GM12878 (cell line): ENCODE measurements at places on chromosomes 7 and 10.

DNA sequence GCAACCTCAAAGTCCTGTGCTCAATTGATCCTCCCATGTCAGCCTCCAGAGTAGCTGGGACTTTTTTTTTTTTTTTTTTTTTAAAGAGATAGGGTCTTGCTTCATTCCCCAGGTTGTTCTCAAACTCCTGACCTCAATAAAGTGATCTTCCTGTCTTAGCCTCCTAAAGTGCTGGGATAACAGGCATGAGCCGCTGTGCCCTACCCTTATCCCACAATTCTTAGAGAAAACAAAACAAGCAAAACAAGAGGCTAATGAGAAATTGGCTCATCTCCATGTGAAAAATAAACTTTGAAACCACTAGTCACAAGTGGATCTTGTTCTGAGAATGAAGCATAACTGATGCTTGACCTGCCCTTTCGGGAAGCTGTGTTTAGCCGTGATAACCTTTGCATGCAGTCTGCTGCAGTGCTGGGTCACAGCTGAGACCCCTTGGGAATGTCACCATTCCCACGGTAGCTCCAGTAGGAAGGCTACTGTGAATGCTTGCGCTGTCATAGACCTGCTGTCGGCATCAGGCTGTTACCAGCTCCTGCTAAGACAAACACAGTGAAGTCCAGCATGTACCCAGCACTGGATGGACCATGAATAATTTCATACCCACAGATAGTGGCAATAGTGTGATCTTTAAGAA is 290.7 kb upstream of the KIAA1217 start:
- no peaks in the 10 kb centered on the region for H3K36me3 ChIP-seq
- H3K4me1 ChIP-seq = no peaks in the 10 kb centered on the region
- H3K4me3 ChIP-seq = no peak overlapping the region
- DNase-seq = no peak
- no peaks in the 10 kb centered on the region for H3K27me3 ChIP-seq

- no peaks in the 10 kb centered on the region for H3K36me3 ChIP-seq
- H3K4me3 ChIP-seq = no peak overlapping the region
- DNase-seq = no peak
- H3K27ac ChIP-seq = no peak overlapping the region
Measured at GRCh38 chr7:128744366-128744905, 5.3 kb downstream of the CALU start.

- no peak for DNase-seq
- no peaks in the 10 kb centered on the region for H3K36me3 ChIP-seq
- no peak overlapping the region for H3K27ac ChIP-seq
- H3K4me3 ChIP-seq = no peak overlapping the region
Measured at GRCh38 chr10:44755481-44755880, 155.7 kb upstream of the TMEM72 start.

DNA sequence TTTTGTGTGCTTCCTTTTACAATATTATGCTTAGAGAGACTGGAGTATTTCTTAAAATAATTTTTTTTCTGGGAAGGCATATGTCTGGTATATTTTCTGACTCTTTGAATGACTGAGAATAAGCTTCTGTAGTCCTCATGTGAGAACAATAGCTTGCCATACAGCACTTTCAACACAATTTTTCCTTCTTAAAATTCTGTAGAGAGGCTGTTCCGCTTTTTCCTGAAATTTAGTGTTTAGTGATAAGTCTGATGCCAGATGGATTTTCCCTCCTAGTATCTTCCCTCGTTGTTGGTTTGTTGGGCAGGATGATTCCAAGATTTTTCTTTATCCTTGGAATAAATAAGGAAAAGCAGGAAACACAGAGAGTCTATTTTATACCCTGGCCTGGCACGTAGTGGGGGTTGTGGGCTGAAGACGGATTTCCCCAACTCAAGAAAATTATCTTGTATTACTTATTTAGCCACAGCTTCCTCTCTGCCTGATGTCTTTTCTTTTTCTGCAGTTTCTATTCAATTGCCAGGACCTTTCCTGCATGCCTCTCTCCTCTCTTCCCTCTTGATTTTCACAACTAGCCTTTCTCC is 111.2 kb downstream of the AOAH start:
- no peak overlapping the region for H3K27ac ChIP-seq
- H3K4me1 ChIP-seq = no peaks in the 10 kb centered on the region
- H3K4me3 ChIP-seq = no peak overlapping the region
- no peaks in the 10 kb centered on the region for H3K36me3 ChIP-seq
- no peak for DNase-seq

DNA sequence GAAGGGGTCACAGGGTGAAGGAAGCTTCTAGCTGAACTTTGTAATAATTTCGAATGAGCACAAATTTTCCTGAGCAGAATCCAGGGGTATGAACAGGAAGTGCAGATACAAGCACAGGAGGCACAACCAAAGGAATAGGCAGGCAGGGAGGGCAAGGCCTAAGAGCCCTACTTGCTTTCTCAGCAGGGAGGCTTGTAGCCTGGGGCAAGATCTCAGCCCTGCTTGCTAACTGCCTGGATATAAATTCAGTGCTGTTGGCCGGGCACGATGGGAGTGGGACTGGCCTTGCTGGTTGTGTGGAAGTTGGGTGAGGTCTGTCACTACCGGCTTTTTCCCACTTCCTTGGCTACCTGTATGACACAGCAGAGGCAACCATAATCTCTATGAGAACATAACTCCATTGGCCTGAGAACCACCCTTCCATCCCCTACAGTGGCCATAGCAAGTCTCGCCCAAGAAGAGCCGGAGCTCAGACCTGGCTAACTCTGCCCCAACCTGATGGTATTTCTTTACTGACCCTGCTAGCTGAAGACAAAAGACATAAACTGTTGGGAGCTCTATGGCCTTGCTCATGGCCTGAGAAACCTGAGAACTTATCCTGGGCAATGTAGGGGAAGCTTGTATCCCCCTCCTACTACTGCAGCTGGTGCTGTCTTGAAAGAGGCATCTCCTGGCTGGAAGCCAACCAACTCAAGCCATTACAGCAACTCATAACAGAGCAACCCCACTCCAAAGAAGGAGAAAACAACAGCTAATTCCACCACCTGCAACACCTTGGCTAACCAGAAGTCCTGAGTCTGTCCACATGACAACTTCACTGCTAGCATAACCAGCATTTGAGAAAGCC is 27.6 kb downstream of the CLDN12 start:
- DNase-seq = no peak
- no peaks in the 10 kb centered on the region for H3K36me3 ChIP-seq
- no peaks in the 10 kb centered on the region for H3K4me1 ChIP-seq
- no peaks in the 10 kb centered on the region for H3K27me3 ChIP-seq
- H3K27ac ChIP-seq = no peak overlapping the region
- no peak overlapping the region for H3K4me3 ChIP-seq

DNA sequence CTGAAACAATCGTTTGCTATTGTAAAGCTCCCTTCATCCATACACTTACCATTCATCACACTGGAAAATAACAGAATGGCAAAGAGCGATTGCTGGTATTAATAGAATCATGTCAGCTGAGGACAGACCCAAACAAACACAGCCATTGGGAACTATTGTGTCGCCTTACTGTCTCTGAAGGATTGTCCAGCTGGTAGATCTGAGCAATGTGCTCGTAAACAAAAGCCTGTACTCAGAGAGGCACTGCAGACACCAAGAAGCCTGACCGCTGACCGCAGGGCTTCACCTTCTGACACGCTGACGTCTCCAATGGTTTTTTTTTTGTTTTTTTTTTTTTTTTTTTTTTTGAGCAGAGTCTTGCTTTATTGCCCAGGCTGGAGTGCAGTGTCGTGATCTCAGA is 151.0 kb upstream of the FRMD4A start:
- no peaks in the 10 kb centered on the region for H3K27me3 ChIP-seq
- H3K4me3 ChIP-seq = no peak overlapping the region
- no peaks in the 10 kb centered on the region for H3K36me3 ChIP-seq
- H3K4me1 ChIP-seq = no peaks in the 10 kb centered on the region
- H3K27ac ChIP-seq = no peak overlapping the region

- H3K4me1 ChIP-seq = peaks cover 20% of the 10 kb centered on the region
- H3K4me3 ChIP-seq = no peak overlapping the region; the same call in 1 of the 2 replicates
- H3K36me3 ChIP-seq = no peaks in the 10 kb centered on the region
- no peak for DNase-seq
Measured at GRCh38 chr7:150357270-150357669, 11.4 kb upstream of the REPIN1 start.

DNA sequence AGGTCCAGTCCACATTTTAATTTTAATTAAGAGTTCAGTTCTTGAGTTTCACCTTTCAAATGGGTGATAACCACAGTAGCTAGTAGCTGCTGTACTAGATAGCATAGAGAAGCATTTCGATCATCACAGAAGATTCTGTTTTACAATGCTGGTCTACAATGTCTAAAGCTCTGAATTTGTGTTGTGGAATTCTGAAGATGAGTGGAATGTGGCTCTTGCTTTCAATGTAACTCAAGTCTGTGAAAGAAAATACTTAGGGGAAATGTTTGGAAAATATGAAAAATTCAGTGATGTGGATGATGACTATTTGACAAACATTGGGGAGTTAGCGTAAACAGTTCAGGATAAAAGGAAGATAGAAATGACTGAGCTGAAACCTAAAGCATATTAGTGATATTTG is 139.4 kb downstream of the GNAT3 start:
- H3K4me1 ChIP-seq = no peaks in the 10 kb centered on the region
- H3K36me3 ChIP-seq = no peaks in the 10 kb centered on the region
- H3K27ac ChIP-seq = no peak overlapping the region
- H3K27me3 ChIP-seq = no peaks in the 10 kb centered on the region
- DNase-seq = no peak

GRCh38 chr10:10985361-10985760 is 32.3 kb upstream of the CELF2 start:
- no peaks in the 10 kb centered on the region for H3K36me3 ChIP-seq
- H3K4me3 ChIP-seq = no peak overlapping the region
- no peaks in the 10 kb centered on the region for H3K4me1 ChIP-seq
- no peak for DNase-seq

GRCh38 chr7:151272877-151273276 is 24.4 kb upstream of the SMARCD3 start:
- no peak for DNase-seq
- no peaks in the 10 kb centered on the region for H3K36me3 ChIP-seq
- H3K27me3 ChIP-seq = peaks cover 4% of the 10 kb centered on the region
- no peak overlapping the region for H3K4me3 ChIP-seq
- no peaks in the 10 kb centered on the region for H3K4me1 ChIP-seq

DNA sequence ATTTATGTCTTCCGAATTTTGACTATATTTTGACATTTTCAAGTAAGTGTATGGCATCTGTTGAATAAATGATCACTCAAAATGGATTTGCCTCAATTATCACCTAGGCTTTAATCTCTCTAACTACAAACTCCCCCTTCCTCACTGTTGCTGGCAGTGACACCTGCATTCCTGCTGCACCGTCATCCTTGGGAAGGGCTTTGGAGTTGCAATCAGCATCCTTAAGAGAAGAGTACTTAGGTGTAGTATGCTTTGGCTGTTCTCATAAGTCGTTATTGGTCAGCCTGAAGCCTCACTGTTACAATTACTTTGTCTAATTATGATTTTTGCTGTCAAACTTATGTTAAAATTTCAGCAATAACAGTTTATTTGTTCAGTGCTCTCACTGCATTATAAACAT is 415.0 kb downstream of the NRG3 start:
- H3K27ac ChIP-seq = no peak overlapping the region
- DNase-seq = no peak
- H3K4me3 ChIP-seq = no peak overlapping the region
- H3K4me1 ChIP-seq = no peaks in the 10 kb centered on the region
- no peaks in the 10 kb centered on the region for H3K36me3 ChIP-seq
- H3K27me3 ChIP-seq = no peaks in the 10 kb centered on the region

DNA sequence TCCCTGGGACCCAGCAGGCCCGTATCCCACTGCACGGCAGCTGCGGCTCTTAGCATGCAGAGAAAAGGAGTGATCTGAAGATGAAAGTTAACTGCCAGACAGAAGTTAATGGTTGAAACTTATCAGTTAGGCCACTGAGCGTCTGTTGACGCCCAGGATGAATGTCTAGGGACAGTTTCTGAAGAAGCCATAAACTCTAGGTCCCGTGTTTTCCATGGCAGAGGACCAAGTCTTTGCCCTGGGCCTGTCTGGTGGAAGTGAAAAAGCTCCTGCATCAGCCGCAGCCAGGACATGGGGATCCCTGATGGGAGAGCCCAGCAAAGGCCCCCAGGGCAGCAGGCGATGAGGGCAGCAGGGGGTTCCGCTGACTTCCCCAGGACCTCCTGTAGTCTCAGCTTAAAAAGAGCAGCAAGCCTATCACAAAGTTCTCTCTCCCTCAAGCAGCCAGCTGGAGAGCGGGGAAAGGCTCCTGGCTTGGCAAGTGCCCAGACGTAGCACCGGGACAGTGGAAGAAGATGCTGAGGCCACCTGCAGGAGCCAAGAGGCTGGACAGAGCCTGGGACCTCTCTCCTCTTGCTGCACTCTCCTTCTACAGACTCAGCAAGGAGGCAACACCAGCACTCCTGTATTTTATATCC is 79.6 kb downstream of the TNS3 start:
- H3K4me1 ChIP-seq = peaks cover 17% of the 10 kb centered on the region
- no peak overlapping the region for H3K4me3 ChIP-seq
- H3K27me3 ChIP-seq = no peaks in the 10 kb centered on the region
- no peak overlapping the region for H3K27ac ChIP-seq
- no peaks in the 10 kb centered on the region for H3K36me3 ChIP-seq
